ENCODE measurements at places on chromosomes 2 and 18.

DNA sequence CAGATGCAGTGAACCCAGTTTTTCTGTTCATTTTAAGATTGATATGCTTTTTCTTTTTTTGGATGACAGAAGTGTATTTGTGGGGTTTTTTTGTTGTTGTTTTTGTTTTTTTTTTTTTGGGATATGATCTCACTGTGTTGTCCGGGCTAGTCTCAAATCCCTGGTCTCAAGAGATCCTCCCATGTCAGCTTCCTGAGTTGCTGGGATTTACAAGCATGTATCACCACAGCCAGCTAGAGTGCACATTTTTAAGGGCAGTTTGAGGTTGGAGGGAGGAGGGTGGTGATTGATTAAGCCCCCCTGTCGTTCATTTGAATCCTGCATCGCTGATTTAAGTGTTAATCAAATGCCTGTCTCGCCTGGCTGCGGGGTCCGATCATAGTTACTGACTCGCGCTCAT lies 189.1 kb downstream of the GBX2 start:
- no peak for DNase-seq
- H3K4me3 ChIP-seq: no peak overlapping the region
- no peak overlapping the region for H3K27ac ChIP-seq

GRCh38 chr2:19474128-19474527 lies 115.7 kb upstream of the OSR1 start:
- H3K4me1 ChIP-seq: peaks cover 18% of the 10 kb centered on the region
- peak; percentile 83 for DNase-seq
- peaks cover 67% of the 10 kb centered on the region for H3K27me3 ChIP-seq
- peak overlapping the region; percentile 3 for H3K27ac ChIP-seq
- H3K4me3 ChIP-seq: peak overlapping the region; percentile 28

- H3K4me1 ChIP-seq: no peaks in the 10 kb centered on the region
- H3K27ac ChIP-seq: no peak overlapping the region
- H3K36me3 ChIP-seq: no peaks in the 10 kb centered on the region
- no peak for DNase-seq
- no peak overlapping the region for H3K4me3 ChIP-seq
Measured at GRCh38 chr18:76643996-76644395, 149.0 kb upstream of the ZNF516 start.

DNA sequence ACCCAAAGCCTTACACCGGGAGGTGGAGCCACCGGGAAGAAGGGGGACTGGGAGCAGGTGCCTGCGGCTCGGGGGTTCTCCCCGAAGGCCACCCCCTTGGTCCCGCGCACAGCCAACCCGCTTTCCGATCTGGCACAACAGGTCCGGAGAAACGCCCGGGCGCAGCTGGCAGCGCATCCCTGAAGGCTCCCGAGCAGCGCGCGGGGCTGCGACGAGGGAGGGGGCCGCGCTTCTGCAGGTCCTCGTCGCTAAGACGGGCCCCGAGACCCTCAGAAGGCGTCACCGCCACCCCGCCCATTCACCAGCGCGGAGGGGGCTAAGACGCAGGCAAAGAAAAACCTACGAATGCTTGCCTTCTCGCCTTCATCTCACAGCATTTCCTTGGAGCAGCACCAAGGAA lies 1.8 kb downstream of the CBLN2 start:
- H3K27me3 ChIP-seq: peaks cover 38% of the 10 kb centered on the region
- H3K4me1 ChIP-seq: peaks cover 5% of the 10 kb centered on the region
- no peak overlapping the region for H3K27ac ChIP-seq
- no peak overlapping the region for H3K4me3 ChIP-seq
- DNase-seq: no peak
- no peaks in the 10 kb centered on the region for H3K36me3 ChIP-seq

DNA sequence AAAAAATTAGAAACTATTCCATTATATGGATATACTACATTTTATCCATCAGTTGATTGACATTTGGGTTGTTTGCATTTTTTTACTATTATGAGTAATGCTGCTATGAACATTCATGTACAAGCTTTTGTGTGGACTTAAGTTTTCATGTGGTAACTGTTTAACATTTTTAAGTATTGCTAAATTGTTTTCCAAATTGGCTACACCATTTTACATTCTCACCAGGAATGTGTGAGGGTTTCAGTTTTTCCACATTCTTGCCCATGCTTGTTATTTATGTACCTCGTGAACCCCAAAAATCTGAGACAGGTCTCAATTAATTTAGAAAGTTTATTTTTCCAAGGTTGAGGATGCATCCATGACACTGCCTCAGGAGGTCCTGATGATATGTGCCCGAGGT lies 3.1 kb upstream of the TXNL4A start:
- no peak for DNase-seq
- no peak overlapping the region for H3K27ac ChIP-seq
- H3K27me3 ChIP-seq: no peaks in the 10 kb centered on the region
- H3K36me3 ChIP-seq: peaks cover 6% of the 10 kb centered on the region
- H3K4me1 ChIP-seq: peaks cover 17% of the 10 kb centered on the region

- H3K27ac ChIP-seq: no peak overlapping the region
- H3K4me1 ChIP-seq: no peaks in the 10 kb centered on the region
- no peaks in the 10 kb centered on the region for H3K36me3 ChIP-seq
- DNase-seq: no peak
- H3K27me3 ChIP-seq: peaks cover 5% of the 10 kb centered on the region
Measured at GRCh38 chr2:8222979-8223694, 458.7 kb upstream of the ID2 start.

- no peaks in the 10 kb centered on the region for H3K36me3 ChIP-seq
- H3K4me3 ChIP-seq: peak overlapping the region; percentile 56
- no peak overlapping the region for H3K27ac ChIP-seq
Measured at GRCh38 chr2:1742681-1743395, 1.5 kb downstream of the PXDN start.

DNA sequence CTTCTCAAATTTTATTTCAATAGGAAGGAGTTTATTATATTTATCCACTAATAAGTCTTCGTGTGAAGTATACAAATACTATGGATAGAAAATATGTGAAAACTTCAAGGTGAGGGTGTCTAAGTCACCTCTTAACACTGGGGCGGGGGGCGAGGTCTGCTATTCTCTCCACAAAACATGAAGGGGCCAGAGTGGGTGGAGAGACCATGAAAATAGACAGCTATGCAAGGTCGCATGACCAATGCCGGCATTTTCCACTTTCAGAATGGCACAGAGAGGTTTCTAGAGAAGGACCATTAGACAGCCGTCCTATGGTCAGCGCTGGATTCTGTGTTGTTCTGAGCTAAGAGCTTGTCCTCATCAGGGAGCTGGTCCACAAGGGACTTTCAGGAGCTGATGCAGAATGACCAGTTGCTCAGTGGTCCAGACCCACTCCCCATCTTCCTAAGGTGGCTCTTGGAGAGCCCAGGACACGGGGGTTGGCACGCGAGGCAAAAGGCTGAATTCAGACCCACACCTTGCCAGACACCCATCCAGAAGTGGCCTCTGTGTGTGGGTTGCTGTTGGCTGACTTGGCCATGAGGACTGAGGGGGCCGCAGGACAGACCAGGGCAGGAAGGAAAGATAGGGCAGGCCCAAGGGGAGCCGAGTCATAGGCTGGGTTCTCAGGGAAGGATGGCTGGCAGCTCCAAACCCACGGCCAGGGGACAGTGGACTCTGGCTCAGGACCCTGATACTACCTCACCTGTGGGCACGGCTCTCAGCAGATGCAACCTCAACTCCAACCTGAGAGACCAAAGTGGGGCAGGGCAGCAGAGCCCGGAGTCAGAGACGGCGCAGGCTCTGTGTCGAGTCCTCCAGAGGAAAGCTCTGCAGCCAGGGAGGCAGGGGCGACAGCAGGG lies 69.8 kb downstream of the NDUFA10 start:
- H3K36me3 ChIP-seq: no peaks in the 10 kb centered on the region
- DNase-seq: no peak
- H3K27ac ChIP-seq: no peak overlapping the region
- no peak overlapping the region for H3K4me3 ChIP-seq
- no peaks in the 10 kb centered on the region for H3K27me3 ChIP-seq

DNA sequence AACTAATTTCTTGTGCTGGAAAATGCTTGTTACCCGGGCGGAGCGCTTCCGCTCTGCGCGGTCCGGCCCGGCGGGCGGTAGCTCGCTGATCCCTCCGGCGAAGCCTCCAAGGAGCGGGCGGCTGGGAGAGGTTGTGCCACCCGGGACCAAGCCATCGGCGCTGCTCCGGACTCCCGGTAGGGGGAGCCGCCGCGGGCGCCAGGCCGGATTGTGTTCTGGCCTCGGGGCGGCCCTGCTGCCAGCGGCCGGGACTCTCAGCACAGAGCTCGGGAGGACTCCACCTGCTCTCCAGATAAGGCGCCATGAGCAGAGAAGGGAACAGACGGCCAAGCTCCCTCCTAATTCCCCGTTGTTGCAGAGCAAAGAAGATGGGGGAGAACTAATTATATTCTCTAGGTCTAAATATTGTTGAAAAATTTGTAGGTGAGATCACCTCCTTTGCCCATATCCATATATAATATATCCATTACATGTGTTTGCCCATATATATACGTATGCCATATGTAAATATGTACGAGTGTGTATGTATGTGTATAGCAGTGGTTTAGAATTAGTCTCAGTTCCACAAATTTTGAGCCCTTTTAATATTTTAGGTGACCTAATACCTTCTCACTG lies 13.8 kb upstream of the SATB2 start:
- no peak for DNase-seq
- H3K27ac ChIP-seq: no peak overlapping the region
- no peak overlapping the region for H3K4me3 ChIP-seq
- peaks cover 3% of the 10 kb centered on the region for H3K4me1 ChIP-seq
- H3K36me3 ChIP-seq: no peaks in the 10 kb centered on the region

GRCh38 chr2:219218732-219219701 lies at the start of gene ABCB6:
TSS of gene ABCB6 (minus strand) at chr2:219218958. CDS start at chr2:219218673, 285 bp downstream.
- H3K27ac ChIP-seq: peak within 1 kb of the TSS; percentile 86
- peak; percentile 89 for DNase-seq
- H3K27me3 ChIP-seq: no peaks in the 10 kb centered on the region
- peak within 1 kb of the TSS; percentile 71 for H3K4me3 ChIP-seq
- H3K4me1 ChIP-seq: peaks cover 25% of the 10 kb centered on the region

DNA sequence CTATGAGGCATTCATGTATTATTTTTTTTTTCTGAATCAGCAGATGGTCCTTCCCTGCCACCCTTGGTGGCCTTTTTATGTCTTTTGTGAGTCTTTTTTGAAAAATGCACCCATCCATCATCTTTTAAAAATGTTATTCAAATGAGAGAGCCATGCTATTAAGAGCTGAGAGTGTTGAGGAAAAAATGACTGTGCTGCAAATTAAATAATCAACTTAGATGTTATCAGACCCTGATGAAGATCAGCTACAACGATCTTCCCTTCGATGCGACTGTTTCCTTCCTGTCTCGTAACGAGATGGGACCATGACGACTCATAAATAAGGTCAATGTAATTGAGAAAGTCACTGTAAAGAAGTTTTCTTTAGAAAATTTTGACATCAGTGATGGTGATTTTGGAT lies 44.4 kb downstream of the TRIB2 start:
- H3K36me3 ChIP-seq: no peaks in the 10 kb centered on the region
- peaks cover 5% of the 10 kb centered on the region for H3K4me1 ChIP-seq
- no peak for DNase-seq
- no peak overlapping the region for H3K27ac ChIP-seq

GRCh38 chr2:168469281-168469988 lies 13.4 kb downstream of the CERS6 start:
- H3K4me1 ChIP-seq: peaks cover 54% of the 10 kb centered on the region
- no peak overlapping the region for H3K4me3 ChIP-seq
- H3K36me3 ChIP-seq: peaks cover 20% of the 10 kb centered on the region
- DNase-seq: no peak

GRCh38 chr2:157256626-157257025 lies 879 bp upstream of the GALNT5 start:
- no peaks in the 10 kb centered on the region for H3K36me3 ChIP-seq
- H3K27ac ChIP-seq: no peak overlapping the region
- no peak for DNase-seq
- peaks cover 8% of the 10 kb centered on the region for H3K27me3 ChIP-seq
- no peak overlapping the region for H3K4me3 ChIP-seq
- H3K4me1 ChIP-seq: peaks cover 26% of the 10 kb centered on the region

- H3K4me3 ChIP-seq: no peak overlapping the region
- no peaks in the 10 kb centered on the region for H3K36me3 ChIP-seq
- H3K27me3 ChIP-seq: no peaks in the 10 kb centered on the region
- peaks cover 39% of the 10 kb centered on the region for H3K4me1 ChIP-seq
- DNase-seq: no peak
Measured at GRCh38 chr2:207225773-207226172, 60.0 kb upstream of the KLF7 start.

GRCh38 chr2:127864877-127865276 lies 6.9 kb upstream of the POLR2D start:
- no peak overlapping the region for H3K27ac ChIP-seq
- DNase-seq: no peak
- H3K36me3 ChIP-seq: peaks cover 38% of the 10 kb centered on the region
- H3K4me3 ChIP-seq: no peak overlapping the region

- H3K27me3 ChIP-seq: no peaks in the 10 kb centered on the region
- DNase-seq: no peak
- H3K4me1 ChIP-seq: peaks cover 7% of the 10 kb centered on the region
- no peak overlapping the region for H3K27ac ChIP-seq
- H3K36me3 ChIP-seq: no peaks in the 10 kb centered on the region
Measured at GRCh38 chr2:202479090-202479489, 103.0 kb downstream of the BMPR2 start.

- peaks cover 21% of the 10 kb centered on the region for H3K36me3 ChIP-seq
- no peaks in the 10 kb centered on the region for H3K27me3 ChIP-seq
- no peak for DNase-seq
- peak overlapping the region; percentile 98 for H3K27ac ChIP-seq
- peaks cover 57% of the 10 kb centered on the region for H3K4me1 ChIP-seq
Measured at GRCh38 chr2:121529439-121530211, 1.1 kb upstream of the RNU4ATAC start.

DNA sequence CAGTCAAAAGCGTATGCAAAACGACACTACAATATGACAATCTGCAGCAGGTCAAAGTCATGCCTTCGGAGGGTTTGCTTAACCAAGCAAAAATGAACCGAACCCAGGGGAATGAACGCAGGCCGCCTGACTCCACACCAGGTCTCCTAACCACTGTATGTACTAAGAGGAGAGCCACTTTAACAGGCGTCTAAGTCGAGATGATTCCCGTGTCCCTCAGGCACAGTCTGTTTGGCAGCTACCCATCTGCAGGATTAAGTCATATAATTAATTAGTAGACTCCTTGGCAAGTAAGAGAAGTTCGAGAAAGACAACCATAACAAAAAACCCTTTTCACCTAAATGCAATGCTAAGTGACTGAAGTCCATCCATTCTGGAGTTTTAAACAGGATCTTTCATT lies 15.2 kb downstream of the CYB5A start:
- H3K4me3 ChIP-seq: no peak overlapping the region
- no peaks in the 10 kb centered on the region for H3K27me3 ChIP-seq
- H3K36me3 ChIP-seq: peaks cover 2% of the 10 kb centered on the region
- no peak for DNase-seq
- H3K4me1 ChIP-seq: peaks cover 3% of the 10 kb centered on the region
- H3K27ac ChIP-seq: no peak overlapping the region

- H3K27ac ChIP-seq: no peak overlapping the region
- H3K4me1 ChIP-seq: peaks cover 1% of the 10 kb centered on the region
- no peak for DNase-seq
- H3K4me3 ChIP-seq: no peak overlapping the region
- no peaks in the 10 kb centered on the region for H3K36me3 ChIP-seq
- H3K27me3 ChIP-seq: peaks cover 8% of the 10 kb centered on the region
Measured at GRCh38 chr2:240204431-240205276, 64.2 kb upstream of the OTOS start.

DNA sequence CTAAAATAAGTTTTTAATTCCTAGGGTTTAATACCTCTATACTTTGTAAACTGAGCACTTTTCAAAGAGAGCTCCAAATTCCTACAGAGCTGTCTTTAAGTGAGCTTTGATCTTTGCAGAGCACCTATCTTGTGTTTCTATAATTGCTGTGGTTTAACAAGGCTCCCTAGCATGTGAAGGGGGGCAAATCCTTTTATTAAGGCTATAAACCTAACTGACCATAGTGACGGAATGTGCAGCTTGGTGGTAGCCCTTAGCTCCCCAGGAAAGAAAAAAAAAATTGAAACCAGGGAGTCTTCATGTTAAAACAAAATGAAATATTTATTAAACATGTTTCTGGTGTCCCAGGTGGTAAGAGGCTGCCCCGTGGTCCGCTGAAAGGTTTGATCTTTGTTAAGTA lies 78.6 kb upstream of the ETAA1 start:
- no peaks in the 10 kb centered on the region for H3K4me1 ChIP-seq
- no peak overlapping the region for H3K4me3 ChIP-seq
- no peaks in the 10 kb centered on the region for H3K36me3 ChIP-seq
